B cell (primary cell): ENCODE measurements at places on chromosomes 2 and 18. TPM values are rescaled to one million over a fixed set of nuclear protein-coding genes. Genes with fewer than 3 reads are reported as not detected.
A peak's percentile ranks its signal among the peaks of the same experiment; 100 is the strongest.

DNA sequence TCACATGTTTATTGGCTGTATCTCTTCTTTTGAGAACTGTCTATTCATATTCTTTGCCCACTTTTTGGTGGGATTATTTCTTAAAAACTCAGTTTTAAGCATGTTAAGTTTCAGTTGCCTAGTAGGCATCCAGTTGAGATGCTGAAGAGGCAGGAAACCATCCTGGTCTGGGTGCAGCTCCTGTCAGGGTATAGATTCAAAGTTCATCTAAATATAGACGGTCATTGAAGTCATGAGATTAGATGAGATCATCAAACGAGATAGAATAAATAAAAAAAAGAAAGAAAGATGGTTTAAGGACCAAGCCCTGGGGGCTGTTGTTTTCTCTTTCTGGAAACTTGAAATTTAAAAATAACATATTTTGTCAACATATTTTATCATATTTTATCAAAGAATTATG lies 9.2 kb upstream of the DNAH7 start:
- no peaks in the 10 kb centered on the region for H3K36me3 ChIP-seq
- H3K4me3 ChIP-seq: no peak overlapping the region
- H3K27me3 ChIP-seq: no peaks in the 10 kb centered on the region

- no peak overlapping the region for H3K4me3 ChIP-seq
- no peak for DNase-seq
- H3K27ac ChIP-seq: no peak overlapping the region
- H3K36me3 ChIP-seq: no peaks in the 10 kb centered on the region
These were observed 103.8 kb downstream of the PLCL1 start for GRCh38 chr2:197908156-197908555.

GRCh38 chr2:5691221-5691984 lies 781 bp upstream of the SOX11 start:
- no peak overlapping the region for H3K27ac ChIP-seq
- peaks cover 17% of the 10 kb centered on the region for H3K27me3 ChIP-seq
- DNase-seq: no peak
- peaks cover 14% of the 10 kb centered on the region for H3K4me1 ChIP-seq
- H3K36me3 ChIP-seq: no peaks in the 10 kb centered on the region

- H3K27me3 ChIP-seq: no peaks in the 10 kb centered on the region
- H3K4me1 ChIP-seq: peaks cover 31% of the 10 kb centered on the region
- H3K27ac ChIP-seq: peak within 1 kb of the TSS; percentile 93
- peak; percentile 99 for DNase-seq
- peaks cover 19% of the 10 kb centered on the region for H3K36me3 ChIP-seq
These were observed at the start of gene TXNDC9 for GRCh38 chr2:99335911-99336803. TXNDC9 (minus strand) TSS chr2:99336333; CDS start chr2:99333210, 3,123 bp downstream.

GRCh38 chr18:13910986-13911385 lies 4.3 kb downstream of the MC2R start:
- H3K27ac ChIP-seq: no peak overlapping the region
- no peak for DNase-seq
- H3K4me3 ChIP-seq: no peak overlapping the region
- H3K4me1 ChIP-seq: no peaks in the 10 kb centered on the region

DNA sequence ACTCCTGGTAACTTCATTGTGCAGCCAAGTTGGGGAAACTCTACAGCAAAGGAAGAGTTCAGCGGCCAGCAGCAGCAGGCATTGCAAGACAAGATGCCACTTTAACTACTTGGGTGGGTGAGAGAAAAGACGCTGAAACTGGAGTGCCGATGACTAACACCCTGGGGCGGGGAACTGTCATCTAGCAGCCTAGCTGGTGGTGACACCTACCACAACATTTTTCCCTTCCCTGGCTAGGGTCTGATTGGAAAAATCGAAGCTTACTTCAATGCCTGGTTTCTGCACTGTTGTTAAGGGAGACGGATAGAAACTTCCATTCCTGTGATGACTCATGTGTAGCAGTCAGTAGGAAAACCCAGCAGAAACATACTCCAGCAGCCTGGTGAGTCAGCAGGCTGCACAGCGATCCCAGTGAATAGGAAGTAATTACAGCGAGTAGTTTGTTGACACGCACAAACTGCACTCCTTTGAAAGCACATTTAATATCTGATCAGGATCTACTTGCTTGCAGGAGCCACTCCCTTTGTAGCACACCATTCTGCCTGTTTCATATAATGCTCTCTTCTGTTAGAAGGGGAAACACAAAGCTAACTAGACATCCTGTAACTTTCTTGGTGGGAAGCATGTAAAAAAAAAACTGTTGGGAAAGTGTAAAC lies 62.1 kb upstream of the MAPRE2 start:
- H3K27me3 ChIP-seq: no peaks in the 10 kb centered on the region
- peaks cover 26% of the 10 kb centered on the region for H3K4me1 ChIP-seq
- H3K4me3 ChIP-seq: peak overlapping the region; percentile 81
- DNase-seq: peak; percentile 33

DNA sequence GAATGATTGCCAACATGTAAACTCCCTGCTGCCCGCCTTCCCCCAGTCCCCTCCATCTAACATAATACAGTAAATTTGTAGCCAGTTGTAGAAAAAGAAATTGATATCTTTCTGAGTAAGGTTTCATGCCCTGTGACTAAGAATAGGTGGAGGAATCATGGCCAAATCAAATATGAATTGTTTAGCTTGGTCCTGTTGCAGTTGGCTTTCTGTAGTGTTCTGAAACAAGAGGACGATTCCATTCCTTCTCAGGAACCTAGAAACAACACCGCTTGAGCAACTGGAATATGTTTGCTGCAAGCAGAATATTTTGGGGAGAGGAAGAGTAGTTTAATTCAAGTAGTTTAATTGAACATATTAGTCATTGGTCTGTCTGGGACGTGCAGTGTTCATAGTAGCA lies 7.0 kb upstream of the DRC1 start:
- H3K4me3 ChIP-seq: no peak overlapping the region
- H3K36me3 ChIP-seq: peaks cover 4% of the 10 kb centered on the region
- H3K27ac ChIP-seq: no peak overlapping the region
- DNase-seq: no peak

DNA sequence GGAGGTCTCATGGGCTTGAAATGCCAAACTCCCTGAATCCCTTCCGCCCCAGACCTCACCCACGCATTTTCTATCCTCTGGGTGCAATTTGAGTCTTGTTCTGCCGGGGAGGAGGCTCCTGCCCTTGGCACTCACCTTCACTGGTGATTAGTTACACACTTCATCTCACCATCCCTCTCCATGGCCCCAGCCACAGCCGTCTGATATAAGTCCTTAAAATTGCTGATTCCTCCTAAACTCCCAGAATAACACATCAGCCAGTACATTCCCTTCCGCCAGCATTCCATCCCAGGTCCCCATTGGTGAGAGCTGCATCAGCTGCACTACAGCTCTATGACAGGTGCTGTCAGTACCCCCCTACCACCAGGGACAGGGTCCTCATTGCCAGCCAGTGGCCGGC lies 3.9 kb downstream of the TIMM21 start:
- H3K27me3 ChIP-seq: no peaks in the 10 kb centered on the region
- H3K36me3 ChIP-seq: peaks cover 49% of the 10 kb centered on the region
- peaks cover 16% of the 10 kb centered on the region for H3K4me1 ChIP-seq
- no peak overlapping the region for H3K27ac ChIP-seq
- H3K4me3 ChIP-seq: no peak overlapping the region

DNA sequence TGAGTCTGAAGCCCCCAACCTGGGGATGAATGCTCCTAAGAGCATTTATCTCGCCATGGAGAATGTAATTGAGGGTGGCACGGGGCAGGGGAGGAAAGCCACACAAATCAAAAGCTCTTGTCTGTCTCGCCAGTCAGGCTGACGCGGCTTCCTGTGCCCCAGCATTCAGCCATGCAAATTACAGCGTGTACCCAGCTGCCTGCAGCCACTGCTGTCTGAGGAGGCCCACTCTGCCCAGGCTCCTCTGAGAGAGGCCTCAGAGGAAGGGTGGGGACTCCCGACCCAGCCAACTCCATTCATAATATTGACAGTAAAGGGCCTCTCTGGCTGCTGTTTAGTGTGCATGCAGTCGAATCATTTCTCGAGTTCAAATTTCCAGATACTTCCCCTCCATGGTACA lies 22.0 kb downstream of the SMAD7 start:
- H3K4me1 ChIP-seq: peaks cover 89% of the 10 kb centered on the region
- H3K36me3 ChIP-seq: no peaks in the 10 kb centered on the region
- no peaks in the 10 kb centered on the region for H3K27me3 ChIP-seq
- peak; percentile 91 for DNase-seq
- H3K4me3 ChIP-seq: peak overlapping the region; percentile 41

GALNT13 gene
- not detected in 2 replicates for polyA plus RNA-seq

RAX gene
- not detected in 2 replicates for polyA plus RNA-seq

TANC1 gene
- 0.09 and 0.13 TPM in 2 replicates for polyA plus RNA-seq

ACVR1 gene
- 3.7 and 6.5 TPM in 2 replicates for polyA plus RNA-seq

DSG4 gene
- polyA plus RNA-seq: not detected in 2 replicates

TTLL4 gene
- 21.0 and 21.2 TPM in 2 replicates for polyA plus RNA-seq

CCDC148 gene
- polyA plus RNA-seq: not detected in 2 replicates
